Activated naive CD8-positive, alpha-beta T cell treated with anti-CD3 and anti-CD28 coated beads, Interleukin-2, amount 50 U/mL, for 16 hours (primary cell): ENCODE measurements at places on chromosomes 7 and 10.

GRCh38 chr7:108283252-108283651 lies 153.1 kb upstream of the LAMB4 start:
- no peak for DNase-seq

GRCh38 chr7:127578711-127579275 lies 6.6 kb downstream of the GCC1 start:
- no peak for DNase-seq

GRCh38 chr10:21811245-21811585 lies 192.3 kb downstream of the DNAJC1 start:
- DNase-seq = no peak

DNA sequence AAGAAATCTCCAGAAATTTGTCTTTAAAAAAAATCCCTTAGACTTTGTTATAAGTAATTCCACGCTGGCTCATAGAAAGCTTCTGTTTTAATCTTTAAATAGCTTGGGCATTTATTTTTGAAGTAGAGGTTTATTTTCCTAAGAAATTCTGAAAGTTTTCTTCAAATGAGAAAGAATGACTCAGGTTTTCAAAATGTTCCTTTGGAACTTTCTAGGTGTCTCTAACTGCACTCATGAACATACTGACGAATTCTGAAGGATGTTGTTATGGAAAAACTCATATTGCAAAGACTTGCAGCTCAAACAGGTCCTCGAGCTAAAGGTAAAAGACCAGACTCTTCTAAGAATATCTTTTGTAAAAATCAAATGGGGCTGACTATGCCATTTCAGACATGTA lies 10.7 kb downstream of the DGKI start:
- no peak for DNase-seq

DNA sequence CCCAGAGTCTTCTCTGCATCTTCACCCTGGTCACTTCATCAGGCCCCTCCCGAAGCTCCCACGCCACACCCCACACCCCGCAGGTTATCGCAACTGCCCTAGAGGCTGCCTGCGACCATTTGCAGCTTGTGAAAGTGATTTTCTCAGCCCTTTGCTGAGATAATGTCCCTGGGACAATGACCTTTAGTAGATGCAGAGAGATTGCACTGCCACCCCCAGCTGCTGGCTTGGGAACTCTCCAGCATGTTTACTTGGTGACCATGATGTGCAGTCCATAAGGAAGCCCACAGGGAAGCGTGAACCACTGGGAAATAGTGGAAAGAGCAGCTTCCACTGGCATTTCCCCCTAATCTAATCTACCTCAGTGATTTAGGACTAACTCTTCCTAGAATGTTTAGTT lies 97.3 kb downstream of the WNT2 start:
- no peak for DNase-seq

DNA sequence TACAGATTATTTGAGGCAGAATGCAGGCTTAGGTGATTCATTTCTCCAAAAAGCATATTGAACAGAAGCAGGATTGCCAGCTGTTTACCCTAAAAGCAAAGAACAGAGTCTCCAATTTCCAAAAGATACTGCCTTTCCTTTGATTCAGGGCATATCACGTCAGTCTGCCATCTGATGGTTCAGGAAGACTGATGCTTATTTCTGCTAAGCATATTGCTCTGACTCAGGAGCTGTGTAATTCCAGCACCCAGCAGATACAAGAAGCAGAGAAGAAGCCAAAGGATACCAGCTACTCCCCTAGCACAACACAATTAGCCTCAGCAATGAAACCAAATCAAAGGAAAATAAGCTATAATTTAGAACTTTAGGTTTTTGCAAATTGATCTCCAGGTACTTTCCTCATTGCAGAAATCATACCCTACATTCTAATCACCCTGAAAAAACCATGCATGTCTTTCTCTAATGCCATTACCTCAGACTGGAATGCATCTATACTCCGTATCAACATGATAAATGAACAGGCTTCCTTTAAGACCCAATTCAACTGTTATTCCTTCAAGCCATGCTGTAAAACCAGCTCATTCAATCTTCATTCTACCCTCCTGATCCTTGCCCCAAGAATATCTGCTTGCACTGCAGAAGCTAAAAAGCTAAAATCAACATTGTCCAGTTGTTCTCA lies 55.1 kb downstream of the ABI1 start:
- no peak for DNase-seq

- DNase-seq = no peak
Observed at GRCh38 chr7:33779216-33779615, 126.1 kb upstream of the BMPER start.

DNA sequence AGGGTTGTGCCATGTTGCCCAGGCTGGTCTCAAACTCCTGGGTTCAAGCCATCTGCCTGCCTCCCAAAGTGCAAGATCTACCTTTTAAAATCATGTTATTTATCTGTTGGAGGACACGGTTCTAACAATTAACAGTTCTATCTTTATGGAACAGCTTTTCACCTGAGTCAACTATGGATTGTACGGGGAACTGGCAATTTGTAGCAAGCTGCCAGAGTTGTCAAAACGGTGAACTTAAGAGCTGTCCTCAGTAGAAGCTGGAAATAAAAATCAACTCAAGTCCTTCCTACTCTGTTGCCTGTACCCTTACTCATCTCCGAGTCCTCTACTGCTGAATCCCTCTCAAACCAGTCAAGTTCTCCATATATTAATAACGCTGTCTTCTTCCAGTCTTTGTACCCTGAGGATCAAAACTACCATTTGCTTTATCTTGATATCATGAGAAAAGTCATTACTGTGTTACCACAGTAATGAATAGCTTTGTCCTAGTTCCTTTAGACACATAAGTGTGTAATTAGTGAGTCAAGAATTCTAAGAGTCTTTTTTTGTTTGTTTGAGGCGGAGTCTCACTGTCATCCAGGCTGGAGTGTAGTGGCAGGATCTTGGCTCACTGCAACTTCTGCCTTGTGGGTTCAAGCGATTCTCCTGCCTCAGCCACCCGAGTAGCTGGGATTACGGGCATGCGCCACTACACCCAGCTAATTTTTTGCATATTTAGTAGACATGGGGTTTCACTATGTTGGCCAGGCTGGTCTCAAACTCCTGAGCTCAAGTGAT lies 28.2 kb downstream of the HBP1 start:
- no peak for DNase-seq

DNA sequence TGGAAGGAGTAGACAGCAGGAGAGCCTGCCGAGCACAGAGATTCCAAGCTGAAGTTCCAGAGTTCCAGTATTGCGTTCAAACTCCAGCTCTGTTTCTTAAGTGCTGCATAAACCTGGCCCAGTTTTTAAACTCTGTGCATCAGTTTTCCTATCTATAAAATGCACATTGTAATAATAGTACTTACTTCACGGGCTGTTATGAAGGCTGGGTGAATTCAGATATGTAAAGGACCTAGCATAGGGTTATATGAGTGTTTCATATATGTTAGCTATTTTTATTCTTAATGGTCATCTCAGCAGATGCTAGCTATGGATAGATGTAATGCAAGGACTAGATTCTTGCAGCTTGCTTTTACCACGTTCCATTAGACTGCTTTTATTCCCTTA lies 293.1 kb upstream of the SEMA3C start:
- DNase-seq = no peak

GRCh38 chr7:75971961-75972763 lies 22.2 kb downstream of the TMEM120A start:
- no peak for DNase-seq

GRCh38 chr10:112375721-112376395 lies 1.9 kb downstream of the ACSL5 start:
- DNase-seq = no peak

GRCh38 chr10:132963430-132963960 lies 21.1 kb upstream of the CFAP46 start:
- no peak for DNase-seq

- DNase-seq = no peak
Observed at GRCh38 chr7:47543714-47544113, 38.2 kb downstream of the TNS3 start.

DNA sequence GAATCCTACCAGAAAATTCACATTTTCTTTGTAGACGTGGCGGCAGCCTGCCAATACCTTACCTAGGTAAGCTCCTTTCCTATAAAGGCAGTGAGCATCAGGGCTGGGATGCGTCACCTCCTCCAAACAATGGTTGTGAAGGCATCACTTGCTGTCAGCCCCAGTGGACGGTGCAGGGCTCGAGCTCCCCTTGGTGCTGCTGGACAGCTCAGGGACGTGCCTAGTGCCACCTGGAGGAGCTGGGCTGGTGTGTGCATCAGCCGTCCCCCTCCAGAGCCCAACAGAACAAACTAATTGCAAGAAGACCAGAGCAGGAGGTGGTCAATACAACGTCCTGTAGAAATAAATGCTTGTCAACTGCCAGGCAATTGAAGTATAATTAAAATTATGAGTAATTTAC lies 517.5 kb upstream of the FOXK1 start:
- DNase-seq = no peak

- DNase-seq = no peak
Observed at GRCh38 chr10:126432507-126432906, 44.2 kb upstream of the ADAM12 start.

GRCh38 chr10:21191512-21191911 lies 294.4 kb upstream of the NEBL start:
- DNase-seq = no peak

DNA sequence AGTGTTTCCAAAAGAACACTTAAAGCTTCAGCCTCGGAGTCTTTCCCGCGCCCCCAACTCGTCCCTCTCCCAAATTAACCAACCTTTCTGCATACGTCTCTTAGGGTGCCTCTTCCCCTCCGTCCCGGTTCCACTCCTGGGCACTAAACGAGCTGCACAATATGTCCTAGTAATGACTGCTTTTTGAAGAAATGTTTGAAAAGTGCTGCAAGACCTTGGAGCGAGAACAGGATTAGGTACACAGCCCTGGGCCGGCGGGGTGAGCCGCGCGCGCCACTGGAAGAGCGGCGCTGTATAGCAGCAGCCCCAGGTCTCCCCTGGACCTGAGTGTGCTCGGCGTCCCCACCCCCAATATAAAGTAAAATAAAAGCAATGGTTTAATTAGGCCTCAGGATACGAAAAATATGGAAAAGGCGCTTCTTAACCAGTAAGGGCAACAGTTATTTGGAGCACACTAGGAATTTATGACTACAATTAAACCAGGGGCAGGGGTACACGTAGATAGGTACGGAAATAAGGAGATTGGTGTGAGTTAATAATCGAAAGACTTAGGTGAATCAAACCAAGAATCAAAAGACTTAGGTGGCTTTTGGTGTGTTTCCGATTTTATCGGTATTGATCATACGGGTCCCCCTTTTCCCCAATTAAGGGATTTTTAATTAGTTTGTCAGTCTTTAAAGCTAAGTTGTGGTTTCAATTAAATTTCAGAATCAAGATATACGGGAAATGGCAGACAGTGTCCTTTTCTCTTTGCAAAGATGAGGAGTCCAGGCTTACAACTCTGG lies 1.9 kb downstream of the TET1 start:
- DNase-seq = no peak

GRCh38 chr10:80609331-80609730 lies 71.6 kb downstream of the SH2D4B start:
- DNase-seq = no peak

DNA sequence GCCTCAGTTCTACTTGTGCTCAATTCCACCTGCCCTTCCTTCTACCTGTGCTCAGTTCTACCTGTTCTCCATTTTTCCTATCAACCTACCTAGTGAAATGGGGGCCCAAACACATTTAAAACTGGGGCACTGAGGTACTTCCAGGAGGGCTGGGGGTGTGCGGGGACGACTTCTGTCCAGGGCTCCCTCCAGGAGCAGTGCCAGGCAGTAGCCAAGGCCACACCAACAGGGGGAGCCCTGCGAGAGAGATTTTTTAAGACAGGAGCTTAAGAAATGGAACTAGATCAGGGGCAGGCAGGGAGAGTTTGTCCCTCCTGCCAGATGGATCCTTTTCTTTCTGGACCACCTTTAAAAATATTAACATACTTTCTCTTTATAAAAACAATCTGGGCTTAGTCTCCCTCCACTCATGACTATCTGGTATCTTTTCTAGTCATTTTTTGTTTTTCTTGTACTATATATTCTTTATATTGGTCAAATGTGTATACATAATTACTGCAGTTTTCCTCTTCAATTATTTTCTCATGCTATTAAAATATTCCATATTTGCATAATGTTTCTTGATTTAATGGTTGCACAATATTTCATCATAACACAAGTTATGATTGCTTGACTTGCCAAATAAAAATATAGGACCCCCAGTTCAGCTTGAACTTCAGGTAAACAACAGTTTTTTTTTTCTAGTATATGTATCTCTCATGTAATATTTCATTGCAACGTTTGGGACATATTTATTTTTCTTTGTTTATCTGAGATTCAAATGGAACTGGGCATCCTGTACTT lies 47.3 kb upstream of the INSYN2A start:
- no peak for DNase-seq

DNA sequence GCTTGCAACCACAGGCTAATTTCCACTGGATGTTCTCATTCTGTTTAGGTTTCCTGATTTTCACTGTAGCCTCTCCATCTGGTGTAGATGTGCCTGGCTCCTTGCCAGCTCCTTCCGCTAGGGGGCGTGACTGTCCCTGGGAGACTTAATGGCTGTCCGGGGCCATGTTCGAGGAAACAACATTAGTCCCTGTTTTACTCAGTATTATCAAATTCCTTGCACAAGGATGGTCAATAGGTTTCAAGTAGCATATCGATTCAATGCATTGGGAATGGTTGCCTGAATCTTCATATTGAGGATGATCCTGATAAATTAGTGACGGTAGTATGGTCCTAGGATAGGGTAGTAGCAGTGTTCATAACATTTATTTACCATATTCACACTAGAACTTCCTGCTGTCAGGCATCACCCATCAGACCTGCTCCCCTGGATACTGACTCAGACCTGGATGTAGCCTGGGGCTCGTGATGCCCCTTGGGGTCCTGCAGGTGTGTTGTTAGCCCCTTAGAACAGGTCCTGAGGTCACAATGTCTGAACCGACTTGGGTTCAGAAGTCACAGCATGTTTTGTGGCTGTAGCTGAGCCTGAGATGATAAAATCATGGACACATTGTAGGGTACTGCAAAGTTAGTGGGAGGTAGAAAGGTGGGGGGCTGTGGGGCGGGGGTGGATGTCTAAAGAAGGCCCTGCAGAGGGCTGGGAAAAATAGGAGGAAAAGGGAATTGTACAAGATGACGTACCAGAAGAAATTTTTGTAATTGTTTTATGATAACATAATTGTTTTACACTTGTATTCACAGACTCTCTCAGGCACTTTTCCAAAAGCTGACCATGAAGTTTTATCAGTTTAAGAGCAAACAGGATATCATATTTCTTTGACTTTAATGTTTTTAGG lies 8.9 kb upstream of the EXOC6 start:
- DNase-seq = no peak

GRCh38 chr10:72066318-72067284 lies 21.8 kb downstream of the SPOCK2 start:
- no peak for DNase-seq

DNA sequence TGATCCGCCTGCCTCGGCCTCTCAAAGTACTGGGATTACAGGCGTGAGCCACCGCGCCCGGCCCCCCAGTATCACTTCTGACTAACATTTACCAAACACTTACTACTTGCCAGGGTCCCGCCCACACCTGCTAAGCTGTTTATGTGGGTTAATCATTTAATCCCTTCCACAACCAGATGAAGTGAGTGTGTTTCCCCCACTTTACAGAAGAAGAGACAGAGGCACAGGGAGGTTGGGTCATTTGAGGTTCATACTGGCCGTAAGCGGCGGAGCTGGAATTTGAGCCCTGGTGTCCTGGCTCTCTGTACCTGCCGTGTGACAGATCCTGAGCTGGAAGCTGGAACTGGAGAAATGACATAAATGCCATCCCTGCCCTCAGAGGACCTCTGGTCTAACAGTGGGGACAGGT lies 15.1 kb upstream of the VPS37D start:
- no peak for DNase-seq

GRCh38 chr10:35343739-35344138 lies 7.4 kb downstream of the CCNY start:
- DNase-seq = no peak
